Motor neuron (in vitro differentiated cells): ENCODE measurements at places on chromosomes 5 and 9. TPM values are rescaled to one million over a fixed set of nuclear protein-coding genes. Genes with fewer than 3 reads are reported as not detected.

SPATA6L gene
- total RNA-seq: 1.5 and 1.7 TPM in 2 replicates

SLC6A18 gene
- total RNA-seq: not detected in 2 replicates

ZCCHC7 gene
- 24.0 and 24.6 TPM in 2 replicates for total RNA-seq

LRRC26 gene
- total RNA-seq: 0.17 and 0.18 TPM in 2 replicates

DMRT1 gene
- not detected in 2 replicates for total RNA-seq

PCDHGA3 gene
- 0.05 and 0.19 TPM in 2 replicates for total RNA-seq

ENTPD8 gene
- total RNA-seq: 0.22 and 0.25 TPM in 2 replicates

FAM153A gene
- total RNA-seq: 0.56 and 0.59 TPM in 2 replicates

OTULINL gene
- 4.5 and 4.9 TPM in 2 replicates for total RNA-seq

GEMIN5 gene
- 23.6 and 28.0 TPM in 2 replicates for total RNA-seq

NUTM2F gene
- 0.62 TPM in 1 of 2 replicates, not detected in the other for total RNA-seq

DEPDC1B gene
- total RNA-seq: 2.8 and 2.9 TPM in 2 replicates

GABRB2 gene
- total RNA-seq: 10.5 and 11.2 TPM in 2 replicates

CDH9 gene
- 0.63 and 1.1 TPM in 2 replicates for total RNA-seq

ENTPD2 gene
- 0.31 and 0.33 TPM in 2 replicates for total RNA-seq

MSX2 gene
- 0.25 TPM in 1 of 2 replicates, not detected in the other for total RNA-seq

GTF2H2C gene
- 29.7 and 38.8 TPM in 2 replicates for total RNA-seq

MEF2C gene
- total RNA-seq: 123 and 128 TPM in 2 replicates

GPR151 gene
- total RNA-seq: 4.9 and 5.7 TPM in 2 replicates

PKD2L2 gene
- 0.68 and 1.0 TPM in 2 replicates for total RNA-seq

GMCL2 gene
- not detected in 2 replicates for total RNA-seq

SLCO4C1 gene
- 0.05 TPM in 1 of 2 replicates, not detected in the other for total RNA-seq

HAVCR2 gene
- 0.18 and 0.25 TPM in 2 replicates for total RNA-seq

ZNF483 gene
- total RNA-seq: 44.5 and 50.9 TPM in 2 replicates

PLAC8L1 gene
- total RNA-seq: 0.36 and 0.75 TPM in 2 replicates

CBY3 gene
- 1.0 and 2.1 TPM in 2 replicates for total RNA-seq

AFAP1L1 gene
- total RNA-seq: 5.0 and 5.4 TPM in 2 replicates

MYMK gene
- not detected in 2 replicates for total RNA-seq

CDK7 gene
- total RNA-seq: 75.9 and 76.8 TPM in 2 replicates

ZFP37 gene
- 13.7 and 13.8 TPM in 2 replicates for total RNA-seq

ADGRD2 gene
- total RNA-seq: 0.14 TPM in 1 of 2 replicates, not detected in the other

GABRP gene
- 0.45 and 0.56 TPM in 2 replicates for total RNA-seq

PRDM9 gene
- not detected in 2 replicates for total RNA-seq

PIP5KL1 gene
- total RNA-seq: 1.9 and 2.8 TPM in 2 replicates

MUSK gene
- 0.13 TPM in 1 of 2 replicates, not detected in the other for total RNA-seq

KIF4B gene
- total RNA-seq: 0.29 and 0.30 TPM in 2 replicates

OR13J1 gene
- 0.54 TPM in 1 of 2 replicates, not detected in the other for total RNA-seq

PDCD1LG2 gene
- total RNA-seq: 0.29 and 0.30 TPM in 2 replicates

BDP1 gene
- total RNA-seq: 24.6 and 26.1 TPM in 2 replicates

MARCOL gene
- 0.27 and 0.31 TPM in 2 replicates for total RNA-seq

FSTL4 gene
- total RNA-seq: 0.41 and 0.48 TPM in 2 replicates

NIM1K gene
- 8.5 and 9.1 TPM in 2 replicates for total RNA-seq

CDX1 gene
- 0.05 and 0.25 TPM in 2 replicates for total RNA-seq

SLC22A4 gene
- 1.5 and 2.1 TPM in 2 replicates for total RNA-seq

AMBP gene
- 0.79 and 0.84 TPM in 2 replicates for total RNA-seq

CARTPT gene
- total RNA-seq: not detected in 2 replicates

ADAMTS16 gene
- total RNA-seq: 0.56 and 0.84 TPM in 2 replicates

ARSI gene
- 2.2 and 2.5 TPM in 2 replicates for total RNA-seq

CCDC183 gene
- total RNA-seq: 0.61 and 0.92 TPM in 2 replicates

LPAR1 gene
- 0.71 and 0.73 TPM in 2 replicates for total RNA-seq

CTSV gene
- 1.1 and 1.5 TPM in 2 replicates for total RNA-seq
